ENCODE measurements at places on chromosomes 12 and 14. TPM values are rescaled to one million over a fixed set of nuclear protein-coding genes. Genes with fewer than 3 reads are reported as not detected.

DNA sequence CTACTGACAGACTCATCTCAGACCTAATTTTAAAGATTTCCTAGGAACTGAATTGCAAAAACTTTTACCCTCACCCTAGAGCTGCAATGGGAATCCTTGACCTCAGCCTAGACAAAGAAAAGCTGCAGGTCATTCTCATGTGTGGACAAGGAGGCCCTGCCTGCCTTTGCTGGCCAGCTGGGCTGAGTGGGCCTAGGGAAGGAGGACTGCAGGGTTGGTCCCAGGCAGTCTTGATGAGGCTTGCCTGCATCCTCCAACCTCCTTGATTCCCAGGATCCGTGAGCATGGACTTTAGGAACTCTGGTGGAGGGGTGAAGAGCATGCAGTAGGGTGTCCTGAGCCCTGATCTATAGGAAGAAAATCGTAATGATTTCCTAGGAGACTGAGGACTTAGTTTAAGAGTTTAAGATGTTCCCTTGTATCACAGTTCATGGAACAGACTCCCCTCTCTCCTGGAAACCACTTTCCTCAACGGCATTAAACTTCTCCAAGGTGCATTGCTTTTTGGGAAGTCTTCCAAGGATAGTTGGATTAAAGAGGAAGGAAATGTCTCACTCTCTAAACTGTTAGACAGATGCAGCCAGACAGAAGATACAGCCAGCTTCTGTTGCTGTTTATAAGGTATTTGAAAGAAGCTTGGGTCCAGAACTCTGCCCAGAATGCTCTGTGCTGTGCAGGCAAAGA lies 55.4 kb upstream of the DDX11 start:
- DNase-seq = no peak
- H3K4me1 ChIP-seq = no peaks in the 10 kb centered on the region
- H3K27ac ChIP-seq = no peak overlapping the region
- no peaks in the 10 kb centered on the region for H3K36me3 ChIP-seq
- H3K27me3 ChIP-seq = no peaks in the 10 kb centered on the region

DNA sequence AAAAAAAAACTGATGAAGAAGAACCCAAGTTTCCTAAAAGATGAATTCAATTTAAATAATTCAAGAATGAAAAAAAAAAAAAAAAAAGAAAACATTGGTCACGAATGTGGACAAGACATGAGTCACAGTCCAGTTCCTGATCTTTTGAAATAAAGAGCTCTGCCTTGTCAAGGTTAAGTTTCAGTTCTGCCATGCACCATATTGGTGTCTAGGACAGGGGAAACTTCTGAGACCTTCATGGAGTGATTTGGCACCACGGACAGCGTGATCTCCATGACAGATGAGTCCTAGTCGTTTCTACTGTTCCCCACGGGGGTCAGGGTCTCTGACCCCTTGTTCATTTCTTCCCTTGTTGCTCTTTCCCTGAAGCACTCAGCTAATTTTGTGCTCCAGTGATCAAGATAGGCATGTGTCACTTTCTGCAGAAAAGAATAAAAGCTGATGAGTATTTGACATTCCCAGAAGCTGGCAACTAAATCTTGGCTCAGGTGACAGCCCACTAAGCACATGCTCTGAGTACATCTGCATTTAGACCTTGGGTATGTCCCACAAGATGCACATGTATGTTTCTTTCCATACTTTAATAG lies 1159.7 kb downstream of the BCL11B start:
- H3K27me3 ChIP-seq = no peaks in the 10 kb centered on the region
- no peaks in the 10 kb centered on the region for H3K36me3 ChIP-seq
- H3K4me1 ChIP-seq = no peaks in the 10 kb centered on the region
- H3K27ac ChIP-seq = no peak overlapping the region

DNA sequence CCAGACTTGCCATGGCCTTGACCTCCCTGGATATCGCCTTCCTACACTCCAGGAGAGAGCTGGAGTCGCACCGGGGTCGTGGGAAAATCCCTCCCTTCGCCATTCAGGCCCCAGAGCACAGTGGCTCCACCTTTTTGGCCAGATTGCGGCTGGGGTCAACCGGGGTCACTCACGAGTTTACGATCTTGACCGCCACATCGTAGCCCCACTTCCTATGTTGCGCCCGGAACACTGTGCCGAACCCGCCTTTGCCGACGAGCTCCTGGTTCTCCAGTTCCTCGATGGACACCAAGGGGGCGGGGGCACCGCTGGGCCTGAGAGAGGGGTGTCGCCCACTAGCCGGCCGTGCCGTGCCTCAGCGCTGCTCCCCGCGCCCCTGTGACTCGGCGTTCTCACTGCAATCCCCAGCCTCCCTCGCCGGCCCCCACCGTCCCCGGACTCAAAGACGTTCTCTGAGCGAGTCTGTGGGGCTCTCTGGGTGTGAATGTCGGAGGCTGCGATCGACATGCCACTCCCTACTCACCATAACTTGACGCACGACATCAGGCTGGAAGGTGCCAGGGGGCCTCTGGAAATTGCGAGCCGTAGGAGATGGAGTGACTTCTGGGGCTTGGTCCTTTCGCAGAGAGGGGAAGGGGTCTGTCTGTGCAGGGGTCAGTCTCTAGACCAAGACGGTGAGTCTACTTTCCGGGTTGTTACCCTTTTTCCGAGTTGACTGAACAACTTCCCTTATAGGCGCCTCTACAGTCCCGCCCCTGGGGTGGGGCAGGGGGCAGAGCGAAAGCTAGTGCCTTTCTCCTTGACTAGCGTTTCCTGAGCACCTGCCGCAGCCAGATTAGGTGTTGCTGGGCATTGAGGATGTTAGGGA lies at the start of gene RIPK3:
TSS of gene RIPK3 (minus strand) at position 708 of the 868 bp plus-strand sequence. CDS start at position 543, 165 bp downstream.
- DNase-seq = no peak
- no peaks in the 10 kb centered on the region for H3K36me3 ChIP-seq
- peak within 1 kb of the TSS; percentile 18 for H3K4me3 ChIP-seq

DNA sequence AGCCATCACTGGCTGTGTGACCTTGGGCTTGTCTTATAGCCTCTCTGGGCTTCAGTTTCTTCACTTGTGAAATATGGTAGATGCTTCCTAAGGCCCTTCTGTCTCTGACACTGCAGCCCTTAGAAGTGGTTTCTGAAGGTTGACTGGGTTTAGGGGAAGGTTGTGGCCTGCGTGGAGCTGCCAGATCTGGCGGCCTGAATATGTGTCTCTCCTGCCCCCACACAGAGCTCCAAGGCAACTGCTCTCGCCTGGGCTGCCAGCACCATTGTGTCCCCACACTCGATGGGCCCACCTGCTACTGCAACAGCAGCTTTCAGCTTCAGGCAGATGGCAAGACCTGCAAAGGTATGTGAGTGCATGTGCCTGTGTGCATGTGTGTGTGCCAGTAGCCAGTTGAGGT lies 4.0 kb downstream of the LRP1-AS start:
- H3K27ac ChIP-seq = peak overlapping the region; percentile 100
- H3K4me1 ChIP-seq = peaks cover 26% of the 10 kb centered on the region

- H3K27ac ChIP-seq = no peak overlapping the region
- no peak overlapping the region for H3K4me3 ChIP-seq
- H3K4me1 ChIP-seq = peaks cover 5% of the 10 kb centered on the region
- H3K27me3 ChIP-seq = no peaks in the 10 kb centered on the region
- DNase-seq = no peak
- no peaks in the 10 kb centered on the region for H3K36me3 ChIP-seq
Measured at GRCh38 chr12:56530390-56531055, 8.9 kb downstream of the RBMS2 start.

- H3K36me3 ChIP-seq = no peaks in the 10 kb centered on the region
- no peak within 1 kb of the TSS for H3K27ac ChIP-seq
- H3K4me3 ChIP-seq = no peak within 1 kb of the TSS
- H3K4me1 ChIP-seq = no peaks in the 10 kb centered on the region
Measured at GRCh38 chr12:80716696-80717469, at the start of gene MYF5. Gene MYF5 (plus strand): TSS chr12:80716912. CDS start chr12:80717064, 152 bp downstream.

GRCh38 chr14:94542111-94542810 lies 19.0 kb upstream of the SERPINA4 start:
- H3K36me3 ChIP-seq = no peaks in the 10 kb centered on the region
- no peak for DNase-seq
- H3K27me3 ChIP-seq = no peaks in the 10 kb centered on the region
- no peaks in the 10 kb centered on the region for H3K4me1 ChIP-seq
- H3K4me3 ChIP-seq = no peak overlapping the region

GRCh38 chr14:68523989-68524725 lies 268.7 kb downstream of the ZFP36L1 start:
- peaks cover 16% of the 10 kb centered on the region for H3K4me1 ChIP-seq
- H3K36me3 ChIP-seq = no peaks in the 10 kb centered on the region
- no peaks in the 10 kb centered on the region for H3K27me3 ChIP-seq
- no peak overlapping the region for H3K4me3 ChIP-seq
- peak; percentile 79 for DNase-seq
- H3K27ac ChIP-seq = peak overlapping the region; percentile 89

DNA sequence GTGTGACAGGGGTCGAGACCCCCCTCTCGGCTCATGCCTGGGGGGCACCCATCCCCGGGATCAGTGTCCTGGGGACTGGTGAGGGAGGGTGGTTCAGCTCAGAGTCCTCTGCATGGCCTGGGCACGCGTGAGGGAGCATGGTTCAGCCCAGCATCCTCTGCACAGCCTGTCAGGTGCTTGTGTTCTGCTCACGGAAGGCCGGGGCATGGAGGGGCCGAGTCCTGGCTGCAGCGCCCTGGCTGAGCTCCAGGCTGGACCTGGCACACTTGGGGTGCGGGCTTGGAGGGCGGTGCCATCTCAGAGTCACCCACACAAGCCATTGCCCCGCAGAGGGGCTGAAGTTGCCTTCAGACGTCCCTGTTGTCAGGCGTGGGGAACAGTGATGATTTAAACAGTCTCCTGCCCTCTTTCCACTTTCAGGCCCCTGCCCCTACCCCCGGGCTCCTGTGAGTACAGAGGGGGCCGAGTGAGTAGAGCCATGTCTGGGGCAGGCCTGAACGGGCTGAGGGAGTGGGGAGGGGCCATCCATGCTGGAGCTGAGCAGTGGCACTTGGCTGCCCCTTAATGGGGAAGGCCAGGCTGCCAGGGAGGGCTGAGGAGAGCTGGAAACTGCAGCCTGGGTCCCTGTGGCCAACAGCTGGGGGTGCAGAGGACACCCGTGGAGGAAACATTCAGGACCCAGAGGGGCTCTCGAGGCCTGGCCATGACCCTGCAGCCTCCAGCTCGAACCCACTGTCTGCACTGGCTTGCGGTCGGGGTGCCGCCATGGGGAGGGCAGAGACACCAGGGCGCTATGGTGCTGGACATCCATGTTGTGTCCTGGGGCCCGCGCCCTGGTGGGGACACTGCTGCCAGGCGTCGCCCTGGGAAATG lies 22.5 kb downstream of the FBRSL1 start:
- no peaks in the 10 kb centered on the region for H3K4me1 ChIP-seq
- H3K36me3 ChIP-seq = no peaks in the 10 kb centered on the region
- DNase-seq = no peak
- no peak overlapping the region for H3K4me3 ChIP-seq
- no peak overlapping the region for H3K27ac ChIP-seq

DNA sequence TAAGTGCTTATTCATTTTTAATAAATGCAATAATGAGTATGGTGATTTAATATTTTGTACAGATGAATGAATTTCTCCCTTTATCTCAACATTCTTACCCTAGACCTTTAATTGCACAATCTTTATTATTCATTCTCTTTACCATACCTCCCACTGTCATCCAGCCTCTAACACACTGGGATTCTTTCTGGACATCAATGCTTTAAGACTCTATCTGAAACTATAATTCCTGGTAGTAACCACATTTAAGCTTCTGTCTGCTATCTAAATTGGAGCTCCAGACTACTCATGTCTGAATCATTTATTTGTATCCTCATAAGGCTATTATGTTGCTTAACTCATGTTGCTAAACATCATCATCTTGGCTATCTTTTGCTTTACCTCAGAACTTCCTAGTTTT lies 270.2 kb downstream of the ALG10B start:
- H3K27ac ChIP-seq = no peak overlapping the region
- no peak overlapping the region for H3K4me3 ChIP-seq
- H3K4me1 ChIP-seq = no peaks in the 10 kb centered on the region
- no peak for DNase-seq

GRCh38 chr14:34983148-34983760 lies 462 bp downstream of the SRP54 start:
- peak overlapping the region; percentile 95 for H3K4me3 ChIP-seq
- H3K36me3 ChIP-seq = no peaks in the 10 kb centered on the region
- H3K4me1 ChIP-seq = peaks cover 25% of the 10 kb centered on the region
- DNase-seq = no peak
- peak overlapping the region; percentile 97 for H3K27ac ChIP-seq

GRCh38 chr12:14651371-14651770 lies 45.0 kb downstream of the GUCY2C start:
- no peaks in the 10 kb centered on the region for H3K36me3 ChIP-seq
- H3K4me1 ChIP-seq = no peaks in the 10 kb centered on the region
- H3K27me3 ChIP-seq = no peaks in the 10 kb centered on the region
- no peak overlapping the region for H3K4me3 ChIP-seq
- no peak for DNase-seq

- no peak overlapping the region for H3K27ac ChIP-seq
- no peak overlapping the region for H3K4me3 ChIP-seq
- H3K36me3 ChIP-seq = no peaks in the 10 kb centered on the region
- no peaks in the 10 kb centered on the region for H3K27me3 ChIP-seq
Measured at GRCh38 chr12:71063087-71063486, 94.7 kb downstream of the TSPAN8 start.

- H3K27me3 ChIP-seq = no peaks in the 10 kb centered on the region
- H3K4me3 ChIP-seq = no peak overlapping the region
- no peaks in the 10 kb centered on the region for H3K4me1 ChIP-seq
- no peak for DNase-seq
- H3K36me3 ChIP-seq = no peaks in the 10 kb centered on the region
Measured at GRCh38 chr12:14930299-14930698, 8.0 kb downstream of the ERP27 start.

GRCh38 chr14:24233538-24233866 lies 773 bp downstream of the GMPR2 start:
- no peak for DNase-seq
- H3K4me3 ChIP-seq = no peak overlapping the region
- no peaks in the 10 kb centered on the region for H3K36me3 ChIP-seq
- H3K27ac ChIP-seq = peak overlapping the region; percentile 84

- DNase-seq = no peak
- H3K27ac ChIP-seq = no peak overlapping the region
- H3K4me3 ChIP-seq = no peak overlapping the region
- no peaks in the 10 kb centered on the region for H3K36me3 ChIP-seq
- H3K4me1 ChIP-seq = no peaks in the 10 kb centered on the region
Measured at GRCh38 chr12:39287409-39287808, 155.5 kb downstream of the KIF21A start.

DNA sequence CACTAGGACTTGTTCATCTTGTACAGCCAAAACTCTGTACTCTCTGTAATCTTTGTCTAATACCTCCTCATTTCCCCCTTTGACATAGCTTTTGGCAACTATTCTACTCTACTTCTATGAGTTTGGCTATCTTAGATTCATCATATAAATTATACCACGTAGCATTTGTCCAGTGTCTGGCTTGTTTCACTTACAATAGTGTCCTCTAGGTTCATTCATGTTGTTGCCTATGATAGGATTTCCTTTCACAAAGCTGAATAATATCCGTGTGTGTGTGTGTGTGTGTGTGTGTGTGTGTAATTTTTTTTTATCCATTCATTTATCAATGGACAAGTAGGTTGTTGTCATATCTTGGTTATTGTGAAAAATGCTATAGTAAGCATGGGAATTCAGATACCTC lies 209.5 kb downstream of the KCNC2 start:
- H3K36me3 ChIP-seq = no peaks in the 10 kb centered on the region
- no peaks in the 10 kb centered on the region for H3K4me1 ChIP-seq
- H3K27me3 ChIP-seq = no peaks in the 10 kb centered on the region
- no peak overlapping the region for H3K4me3 ChIP-seq
- no peak for DNase-seq

ANO4 gene
- total RNA-seq = 1.4 TPM

GPD1 gene
- total RNA-seq = not detected

P3H3 gene
- total RNA-seq = 27.4 TPM

SSTR1 gene
- 1.2 TPM for total RNA-seq

NKX2-1 gene
- not detected for total RNA-seq

GCH1 gene
- total RNA-seq = 3.9 TPM

PAX9 gene
- 0.98 TPM for total RNA-seq

ATG101 gene
- 28.3 TPM for total RNA-seq

COQ10A gene
- 28.9 TPM for total RNA-seq

LHX5 gene
- not detected for total RNA-seq

DTX1 gene
- 3.4 TPM for total RNA-seq

DDX23 gene
- total RNA-seq = 238 TPM

CLEC7A gene
- total RNA-seq = 4.6 TPM

KRT74 gene
- not detected for total RNA-seq

Data from uterus (tissue), 4 donors.